ENCODE measurements at places on chromosomes 13 and 19.
A peak's percentile ranks its signal among the peaks of the same experiment; 100 is the strongest.

- no peak for DNase-seq
Measured at GRCh38 chr13:79451500-79451962, 29.4 kb upstream of the NDFIP2 start.

GRCh38 chr13:94053986-94054593 is 425.4 kb downstream of the DCT start:
- DNase-seq, result no peak

GRCh38 chr19:57905258-57905657 is 11.1 kb downstream of the ZNF417 start:
- no peak for DNase-seq

DNA sequence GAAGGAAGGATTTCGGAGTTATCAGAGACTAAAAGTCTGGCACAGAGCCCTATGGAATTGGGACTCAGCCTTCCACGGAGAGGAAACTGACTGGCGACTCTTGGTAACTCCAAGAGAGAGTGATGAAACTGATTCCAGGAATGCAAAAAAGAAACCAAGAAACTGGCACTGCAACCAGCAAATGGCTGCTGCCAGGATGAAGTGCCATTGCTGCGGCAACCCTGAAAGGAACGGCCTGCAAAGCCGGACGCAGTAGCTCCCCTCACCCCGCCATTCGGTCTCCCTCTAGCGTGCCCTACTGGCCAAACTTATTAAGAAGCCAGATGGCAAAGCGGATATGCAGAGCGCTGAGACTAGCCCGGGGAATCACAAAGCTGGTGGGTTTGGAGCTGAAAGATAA is 236.0 kb downstream of the PCDH9 start:
- DNase-seq, result peak; percentile 83

DNA sequence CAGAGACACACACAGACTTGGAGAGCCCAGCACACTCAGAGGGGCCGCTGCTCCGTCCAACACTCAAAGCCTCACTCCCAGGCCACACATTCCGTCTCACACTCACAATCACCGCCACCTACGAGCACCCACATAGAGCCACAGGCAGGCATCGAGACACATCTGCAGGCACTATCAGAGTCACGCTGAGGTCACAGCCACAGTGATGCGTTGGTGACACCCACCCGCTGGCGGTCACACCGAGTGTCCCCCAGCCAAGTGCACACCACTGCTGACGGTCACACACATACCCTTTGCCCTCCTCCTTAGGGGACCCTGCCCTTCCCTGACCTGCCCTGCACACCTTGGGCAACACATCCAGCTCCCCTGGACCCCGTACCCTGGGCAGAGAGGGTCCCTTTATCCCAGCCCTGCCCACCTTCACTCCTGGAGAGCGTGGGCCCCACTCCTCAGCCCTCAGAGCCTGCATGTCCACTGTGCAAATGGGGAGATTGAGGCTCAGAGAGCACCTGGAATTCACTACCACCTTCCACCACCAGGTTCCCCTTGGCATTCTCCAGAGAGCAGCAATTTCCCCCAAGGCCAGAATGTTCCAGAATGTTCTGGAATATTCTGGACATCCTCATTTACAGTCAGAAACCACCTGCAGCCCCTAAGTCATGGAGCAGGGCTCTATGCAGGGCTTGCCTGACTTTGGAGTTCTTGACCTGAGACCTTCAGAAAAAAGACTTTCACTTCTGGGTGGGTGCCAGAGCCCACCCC is 5.4 kb downstream of the FUT5 start:
- no peak for DNase-seq

GRCh38 chr13:43036351-43037250 is 13.2 kb downstream of the DNAJC15 start:
- peak; percentile 10 for DNase-seq

GRCh38 chr19:12784394-12784870 is 6.9 kb upstream of the JUNB start:
- no peak for DNase-seq

DNA sequence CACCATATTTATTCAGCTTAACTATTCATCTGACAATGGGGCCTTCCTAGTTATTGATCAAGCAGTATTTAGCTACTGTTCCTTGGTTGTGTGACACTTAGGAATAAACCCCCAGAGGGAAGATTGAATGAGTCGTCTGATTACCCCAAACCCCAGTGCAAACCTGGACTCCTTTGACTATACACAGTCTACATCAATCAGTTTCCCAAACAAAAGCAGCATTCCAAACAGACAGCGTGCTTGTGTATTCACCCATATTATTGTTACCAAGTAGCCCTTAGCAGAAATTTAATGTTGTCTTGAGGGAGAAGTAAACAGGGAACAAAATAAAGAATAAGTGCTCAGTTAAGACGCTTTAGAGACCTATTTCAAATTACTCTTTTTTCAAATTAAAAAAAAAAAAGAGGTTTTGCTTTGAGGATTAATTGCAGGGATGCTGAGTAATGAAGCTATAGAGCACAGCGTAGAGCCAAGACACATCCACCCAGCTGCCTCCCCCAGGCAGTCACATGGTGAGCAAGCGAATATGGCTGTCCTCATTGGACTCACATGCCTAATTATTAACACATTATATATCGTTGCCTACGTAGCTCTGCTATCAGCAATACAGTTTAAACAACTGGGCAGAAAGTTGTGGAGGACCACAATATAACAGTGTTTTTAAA is 14.7 kb upstream of the B3GLCT start:
- DNase-seq, result no peak

DNA sequence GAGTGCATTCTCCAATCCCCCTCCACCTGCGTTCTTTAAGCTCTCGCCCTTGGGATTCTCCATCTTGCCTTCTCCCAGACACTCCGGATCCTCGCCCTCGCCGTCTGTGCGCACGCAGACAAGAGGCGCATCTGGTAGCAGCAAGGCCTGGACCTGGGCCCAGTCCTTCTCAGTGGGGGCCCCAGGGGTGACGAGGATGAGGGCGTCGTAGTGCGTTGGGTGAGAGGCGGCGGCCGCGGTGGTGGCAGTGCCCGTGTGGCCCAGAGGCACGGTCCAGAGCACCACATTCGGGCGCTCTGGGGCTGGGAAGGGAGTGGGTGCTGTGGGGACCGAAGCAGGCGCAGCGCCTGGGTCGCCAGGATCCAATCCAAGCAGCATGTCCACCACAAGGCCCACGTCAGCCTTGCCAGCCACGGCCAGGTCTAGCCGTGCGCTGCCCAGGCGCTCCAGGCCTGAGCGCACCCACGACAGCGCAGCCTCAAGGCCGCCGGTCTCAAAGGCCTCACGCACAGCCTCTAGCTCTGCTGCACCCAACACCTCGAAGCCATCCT is 3.1 kb downstream of the IRGQ start:
- DNase-seq, result no peak

DNA sequence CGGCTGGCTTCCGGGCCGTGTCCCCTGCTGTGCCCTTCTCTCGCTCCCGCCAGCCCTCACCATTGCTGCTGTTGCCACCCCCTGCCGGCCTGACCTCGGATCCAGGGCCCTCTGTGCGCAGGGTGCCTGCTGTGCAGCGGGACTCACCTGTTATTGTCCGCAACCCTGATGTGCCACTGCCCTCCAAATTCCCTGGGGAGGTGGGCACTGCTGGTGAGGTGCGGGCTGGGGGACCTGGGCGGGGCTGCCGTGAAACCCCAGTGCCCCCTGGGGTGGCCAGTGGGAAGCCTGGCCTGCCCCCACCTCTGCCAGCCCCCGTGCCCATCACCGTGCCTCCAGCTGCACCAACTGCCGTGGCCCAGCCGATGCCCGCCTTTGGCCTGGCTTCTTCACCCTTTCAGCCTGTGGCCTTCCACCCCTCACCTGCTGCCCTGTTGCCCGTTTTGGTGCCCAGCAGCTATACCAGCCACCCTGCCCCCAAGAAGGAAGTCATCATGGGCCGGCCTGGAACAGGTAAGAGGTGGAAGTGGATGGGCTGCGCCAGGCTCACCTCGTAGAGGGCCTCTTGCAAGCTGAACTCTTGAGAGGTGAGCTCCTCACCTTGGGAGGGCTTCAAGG is 5.1 kb downstream of the CIC start:
- no peak for DNase-seq

- DNase-seq, result no peak
Measured at GRCh38 chr19:33207040-33207620, 13.0 kb downstream of the LRP3 start.

DNA sequence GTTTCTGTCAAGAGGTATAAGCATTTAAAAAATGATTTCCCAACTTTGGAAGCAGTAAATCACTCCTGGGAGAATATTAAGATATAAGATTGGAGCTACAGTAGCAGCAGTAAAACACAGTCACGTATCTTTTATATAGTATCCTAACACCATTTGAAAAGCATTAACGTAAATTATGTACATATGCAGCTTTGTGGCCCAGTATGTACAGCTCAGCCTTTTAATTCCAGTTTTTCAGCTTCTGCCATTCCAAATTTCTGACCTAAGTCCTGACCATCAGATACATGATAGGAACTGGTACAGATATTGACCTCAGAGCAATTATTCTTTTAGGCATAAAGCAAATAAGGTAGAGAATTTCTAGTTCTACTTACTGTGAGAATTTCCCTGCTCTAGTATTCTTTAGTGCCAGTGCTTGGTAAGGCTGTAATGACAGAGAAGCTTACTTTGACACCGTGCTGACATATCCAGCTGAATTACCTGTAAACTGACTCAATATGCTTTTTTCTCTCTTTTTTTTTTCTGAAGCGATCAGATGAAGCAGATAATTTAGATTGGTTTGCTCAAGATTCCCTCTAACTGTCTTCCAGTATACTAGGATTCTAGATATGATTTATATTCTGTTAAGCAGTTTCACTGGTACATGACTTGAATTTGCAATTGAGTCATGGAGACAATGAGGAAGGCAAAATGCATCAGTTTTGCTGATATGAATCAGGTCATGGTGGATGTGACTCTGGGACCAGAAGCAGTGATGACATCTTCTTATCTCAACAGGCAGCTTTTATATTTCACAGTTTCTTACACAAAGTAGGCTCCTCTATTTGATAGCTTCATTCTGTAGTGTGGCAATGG is 703.6 kb downstream of the SLITRK6 start:
- no peak for DNase-seq

DNA sequence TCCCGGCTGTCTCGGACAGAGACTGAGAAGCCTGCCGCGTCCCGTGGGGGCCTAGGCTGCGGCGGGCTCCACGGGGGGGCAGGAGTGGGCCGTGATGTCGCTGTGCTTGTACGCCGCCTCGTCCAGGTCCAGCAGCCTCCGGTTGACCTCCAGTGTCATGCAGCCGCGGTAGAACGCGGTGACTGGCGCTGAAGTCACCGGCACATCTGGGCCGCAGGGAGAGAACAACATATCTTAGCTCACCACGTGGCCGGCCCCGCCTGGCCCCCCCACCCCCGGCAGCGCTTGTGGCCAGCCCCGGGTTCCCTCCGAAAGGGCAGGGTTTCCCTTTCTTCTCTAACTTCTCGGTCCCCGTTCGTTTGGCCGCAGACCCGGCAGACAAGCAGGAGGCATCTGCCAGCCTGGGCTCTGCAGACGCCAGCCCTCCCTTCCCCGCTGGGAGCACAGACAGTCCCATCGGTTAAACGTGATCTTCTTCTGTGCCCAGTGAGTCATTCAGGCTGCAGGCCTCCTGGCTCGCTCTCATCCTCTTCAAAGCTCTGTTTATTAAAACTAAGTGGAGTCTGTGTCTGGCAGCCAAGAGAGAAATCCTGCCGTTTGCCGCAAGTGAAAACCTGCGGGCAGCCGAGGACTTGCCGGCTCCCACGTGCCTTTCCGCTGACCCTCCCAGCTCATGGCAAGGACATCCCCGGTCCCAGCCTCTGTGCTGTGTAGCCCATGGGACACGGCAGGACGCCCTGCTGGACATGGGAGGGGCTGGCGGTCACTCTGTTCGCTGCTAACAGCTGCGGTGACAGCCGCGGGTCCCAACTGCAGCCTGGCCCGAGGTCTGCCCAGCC is 42.8 kb downstream of the GAS6 start:
- DNase-seq, result peak; percentile 83

DNA sequence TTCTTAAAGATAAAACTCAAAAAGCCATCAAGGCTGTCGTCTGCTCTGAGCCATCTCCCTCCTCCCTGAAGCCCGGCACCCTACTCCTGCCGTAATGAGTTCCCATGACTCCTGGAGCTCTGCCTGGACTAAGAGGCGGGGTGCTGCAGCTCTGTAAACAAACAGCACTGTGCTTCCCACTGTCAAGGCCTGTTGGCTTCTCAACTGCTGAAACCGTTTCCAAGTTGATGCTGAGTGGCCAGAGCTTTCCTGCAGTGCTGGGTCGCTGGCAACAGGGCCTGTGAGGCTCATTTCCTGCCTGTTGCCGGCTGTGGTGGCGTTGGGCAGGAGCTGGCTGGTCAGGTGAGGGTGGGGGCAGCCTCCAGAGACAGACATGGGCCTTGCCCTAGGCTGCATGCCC is 26.7 kb upstream of the ISYNA1 start:
- DNase-seq, result peak; percentile 88

DNA sequence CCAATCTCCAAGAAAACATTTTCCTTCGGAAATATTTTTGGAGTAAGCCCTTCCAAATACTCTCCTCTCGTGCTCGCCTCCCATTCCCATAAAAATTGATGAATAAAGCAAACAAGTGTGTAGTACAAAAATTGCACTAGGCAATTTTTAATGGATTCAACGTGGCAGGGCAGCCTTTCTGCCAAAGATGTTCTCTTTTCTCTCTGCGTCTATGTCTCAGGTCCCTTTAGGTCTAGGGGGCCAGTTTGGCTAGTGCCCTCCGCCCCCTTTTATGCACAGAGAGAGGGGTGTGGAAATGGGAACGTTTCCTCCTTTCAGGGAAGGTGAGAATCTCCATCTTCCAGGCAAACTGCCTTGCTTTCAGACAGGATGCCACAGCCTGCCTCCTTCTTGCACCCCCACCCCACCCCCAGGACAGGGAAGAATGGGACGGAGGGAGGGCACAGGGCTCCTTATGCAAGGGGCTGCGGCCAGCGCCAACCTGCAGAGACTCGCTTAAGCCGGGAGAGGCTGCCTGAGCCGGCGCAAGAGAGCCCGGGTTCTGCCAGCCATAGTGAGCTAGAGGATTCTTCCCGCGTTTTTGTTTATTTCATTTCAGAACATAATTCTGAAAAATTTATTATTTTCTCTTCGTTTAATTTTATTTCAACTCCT is 2.7 kb upstream of the ZIC2 start:
- peak; percentile 89 for DNase-seq

- DNase-seq, result peak; percentile 90
Measured at GRCh38 chr13:50991579-50992521, 82.3 kb downstream of the RNASEH2B start.

DNA sequence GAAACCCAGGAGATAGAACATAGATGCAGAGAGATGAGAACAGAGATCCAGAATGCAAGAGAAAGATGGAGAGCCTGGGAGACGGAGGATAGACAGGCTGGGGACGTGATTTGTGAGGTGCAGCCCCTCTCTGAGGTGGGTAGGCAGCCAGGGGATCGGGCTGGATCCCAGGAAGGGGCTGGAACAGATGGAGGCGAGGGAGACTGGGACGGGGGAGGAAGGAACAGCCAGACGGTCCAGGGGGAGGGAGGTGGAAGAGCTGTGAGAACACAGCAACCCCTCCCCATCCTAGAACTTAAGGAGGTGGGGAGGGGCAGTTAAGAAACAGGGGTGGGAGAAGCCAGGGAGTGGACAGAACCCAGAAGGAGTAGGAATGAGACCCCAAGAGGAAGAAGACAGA is 3.1 kb downstream of the SLC17A7 start:
- peak; percentile 68 for DNase-seq

- no peak for DNase-seq
Measured at GRCh38 chr13:32986552-32986951, 29.7 kb upstream of the KL start.

GRCh38 chr19:41195675-41196497 is 2.9 kb downstream of the CYP2S1 start:
- no peak for DNase-seq
